ENCODE measurements at places on chromosomes 7 and 10.

- no peak for DNase-seq
Observed at GRCh38 chr7:25311346-25311745, 83.1 kb upstream of the NPVF start.

DNA sequence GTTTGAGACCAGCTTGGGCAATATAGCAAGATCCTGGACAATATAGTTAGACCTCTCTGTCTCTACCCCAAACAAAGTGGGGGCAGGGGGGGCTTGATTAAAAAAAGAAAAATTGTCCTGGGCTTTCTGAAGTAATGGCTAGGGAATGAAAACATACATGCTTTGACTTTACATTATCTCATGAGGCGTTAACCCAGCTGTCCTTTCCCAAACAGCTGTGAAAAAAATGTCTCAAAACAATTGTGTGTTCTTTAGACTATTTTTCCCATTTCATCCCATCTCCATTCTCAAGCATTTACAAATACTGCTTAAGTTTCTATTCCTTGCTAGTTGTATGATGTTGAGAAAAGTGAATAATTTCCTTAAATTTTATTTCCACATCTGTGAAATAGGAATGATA, 27.0 kb upstream of the CDK13 start:
- DNase-seq: no peak

DNA sequence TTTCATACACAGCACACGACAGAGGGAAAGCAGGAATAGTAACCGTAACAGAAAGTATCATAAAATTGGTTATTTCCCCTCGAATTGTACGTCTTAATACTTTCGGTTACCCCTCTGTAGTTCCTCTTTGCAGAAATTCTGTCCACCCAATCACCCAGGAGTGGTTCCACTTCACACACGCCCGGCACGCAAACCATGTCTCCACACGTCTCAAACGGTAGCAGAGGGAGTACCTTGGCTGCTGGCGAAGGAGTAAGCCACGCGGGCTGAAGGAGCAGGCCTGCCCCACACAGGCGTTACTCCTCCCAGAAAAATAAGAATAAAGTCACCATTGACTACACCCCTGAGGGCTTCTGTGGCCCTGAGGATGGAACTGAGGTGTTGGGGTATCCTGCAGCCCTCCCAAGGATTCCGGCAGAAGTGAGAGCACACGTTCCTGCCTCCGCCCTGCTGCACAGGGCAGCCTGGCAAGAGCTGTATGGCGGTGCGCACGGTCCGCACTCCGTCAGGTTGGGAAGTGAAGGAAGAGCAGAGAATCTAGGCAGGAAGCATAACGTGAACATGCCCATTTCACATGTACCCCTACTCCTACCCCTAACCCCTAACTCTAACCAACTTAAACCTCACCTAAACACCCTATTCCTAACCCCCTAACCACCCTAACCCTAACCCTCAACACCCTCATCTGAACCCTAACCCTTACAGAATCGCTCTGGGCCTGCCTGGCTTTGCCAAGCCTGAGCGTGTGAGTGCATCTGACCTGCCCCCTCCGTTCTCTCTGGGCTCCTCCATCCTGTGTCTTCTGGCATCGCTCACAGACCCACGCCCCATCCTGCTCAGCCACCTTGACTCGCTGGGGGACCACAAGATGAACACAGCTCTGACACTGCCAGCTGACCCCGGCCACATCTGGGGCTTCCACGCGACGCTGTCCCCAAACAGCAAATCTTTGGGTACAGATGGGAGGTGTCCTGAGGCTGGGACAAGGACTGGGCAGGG, 18.2 kb downstream of the GPR146 start:
- DNase-seq: no peak

DNA sequence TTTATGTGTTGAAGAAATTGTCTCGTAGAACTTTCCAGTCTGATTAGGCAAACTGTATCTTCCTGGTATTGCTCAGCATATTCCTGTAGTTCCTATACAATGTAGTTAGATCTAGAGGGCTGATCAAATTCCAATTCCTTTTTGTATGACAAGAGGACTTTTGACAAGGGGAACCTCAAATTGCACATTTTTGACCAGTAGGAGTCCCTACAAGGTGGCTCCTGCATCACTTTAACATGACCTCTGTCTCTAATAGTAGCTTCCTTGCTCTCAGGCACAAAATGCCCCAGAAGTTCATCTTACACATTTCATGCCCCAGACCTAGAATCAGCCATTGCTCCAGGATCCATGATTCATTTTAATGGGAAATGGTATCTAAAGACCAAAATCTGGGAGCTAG, 18.7 kb downstream of the HERPUD2 start:
- DNase-seq: no peak

- DNase-seq: no peak
Observed at GRCh38 chr10:131870831-131871672, 29.8 kb upstream of the PPP2R2D start.

GRCh38 chr10:10797513-10797912, 220.2 kb upstream of the CELF2 start:
- DNase-seq: no peak

GRCh38 chr7:122638459-122638858, 60.5 kb downstream of the RNF133 start:
- no peak for DNase-seq

DNA sequence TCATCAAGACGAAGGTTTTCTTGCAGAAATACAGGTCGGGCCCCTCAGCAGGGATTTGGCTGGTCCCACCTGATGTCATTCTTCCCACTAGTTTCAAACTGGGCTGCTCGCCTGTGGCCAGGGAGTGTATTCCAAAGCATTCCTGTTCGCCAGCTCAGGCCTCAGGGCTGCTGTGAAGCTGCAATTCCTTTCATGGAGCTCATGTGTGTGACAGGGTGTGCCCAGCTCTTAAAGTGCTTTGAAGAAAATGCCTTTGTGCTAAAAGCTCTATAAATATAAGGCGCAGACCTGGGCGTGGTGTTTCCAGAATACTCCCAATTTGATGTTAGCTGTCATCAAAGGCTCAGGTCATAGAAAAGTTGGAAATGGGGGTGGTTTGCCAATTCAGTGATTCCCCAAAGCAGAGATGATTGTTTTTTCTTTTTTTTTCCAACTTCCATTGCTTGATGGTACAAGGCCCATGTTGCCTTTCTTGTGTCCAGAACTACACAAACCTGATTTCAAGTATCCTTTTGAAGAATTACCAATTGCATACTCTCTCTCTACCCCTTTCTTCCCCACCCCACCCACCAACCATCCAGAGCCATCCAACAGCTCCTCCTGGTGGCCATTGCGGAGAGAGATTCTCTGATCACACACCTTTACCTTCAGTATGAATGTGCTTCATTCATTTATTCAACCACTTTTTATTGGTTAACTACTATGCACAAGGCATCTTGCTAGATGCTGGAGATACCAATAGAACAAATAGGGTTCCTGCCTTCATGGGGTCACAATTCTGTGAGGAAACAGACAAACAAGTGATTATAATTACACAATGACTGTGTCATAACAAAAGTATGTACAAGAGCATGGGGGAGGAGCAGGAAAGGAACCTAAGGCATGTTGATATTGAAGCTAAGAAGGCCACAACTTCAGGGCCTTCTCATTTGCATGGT, 297.3 kb upstream of the LYZL1 start:
- DNase-seq: peak; percentile 53

DNA sequence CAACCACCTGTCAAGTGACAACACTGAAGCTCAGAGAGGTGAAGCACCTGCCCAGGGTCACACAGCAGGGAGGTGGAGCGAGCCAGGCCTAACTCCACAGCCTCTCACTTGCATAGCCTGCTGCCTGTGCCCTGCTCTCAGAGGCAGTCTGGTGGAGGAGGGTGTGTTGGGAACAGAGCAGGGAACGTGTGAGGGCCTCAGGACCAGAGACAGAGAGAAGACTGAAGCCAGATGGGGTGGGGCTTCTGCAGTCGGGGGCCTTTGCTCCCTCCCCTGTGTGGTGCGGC, 114.0 kb downstream of the PTPN20 start:
- no peak for DNase-seq

DNA sequence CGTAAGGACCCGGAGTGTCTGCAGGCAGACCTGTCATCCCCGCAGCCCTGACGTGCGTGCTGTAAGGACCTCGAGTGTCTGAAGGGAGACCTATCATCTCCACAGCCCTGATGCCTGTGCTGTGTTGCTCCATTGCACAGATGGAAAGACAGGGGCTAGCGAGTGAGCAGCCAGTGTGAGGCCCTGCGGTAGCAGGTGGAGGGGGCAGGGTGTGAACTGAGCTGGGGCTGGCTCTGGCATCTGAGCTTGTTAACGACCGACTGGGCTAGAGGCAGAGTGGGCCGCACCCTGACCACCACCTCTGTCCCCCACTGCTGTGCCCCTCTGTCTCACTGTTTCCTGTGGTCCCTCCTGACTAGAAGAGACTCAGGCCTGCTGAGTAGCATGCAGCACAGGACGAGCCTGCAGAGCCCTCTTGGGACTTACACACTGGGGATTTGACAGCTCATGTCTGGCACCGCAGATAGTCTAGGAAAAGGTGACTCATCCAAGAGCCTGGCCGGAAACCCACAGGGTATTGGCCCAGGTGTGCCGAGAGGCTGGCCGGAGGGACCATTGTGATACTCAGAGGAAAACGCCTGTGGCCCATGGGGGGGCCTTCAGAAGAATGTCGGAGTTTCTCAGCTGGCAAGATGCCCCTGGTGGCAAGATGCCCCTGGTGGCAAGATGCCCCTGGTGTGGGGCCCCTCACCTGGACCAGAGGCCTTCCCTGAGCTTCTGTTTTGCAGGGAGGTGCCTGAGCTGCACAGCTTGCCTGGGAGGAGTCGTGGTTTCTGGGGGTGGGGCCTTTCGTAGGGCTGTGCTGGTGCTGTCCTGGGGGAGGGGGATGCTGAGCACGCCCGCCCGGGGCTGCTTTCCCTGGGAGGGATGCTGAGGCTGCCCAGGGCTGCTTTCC, 34.3 kb downstream of the INPP5A start:
- DNase-seq: peak; percentile 46

GRCh38 chr10:86261941-86262687, 104.5 kb downstream of the GRID1 start:
- DNase-seq: no peak

DNA sequence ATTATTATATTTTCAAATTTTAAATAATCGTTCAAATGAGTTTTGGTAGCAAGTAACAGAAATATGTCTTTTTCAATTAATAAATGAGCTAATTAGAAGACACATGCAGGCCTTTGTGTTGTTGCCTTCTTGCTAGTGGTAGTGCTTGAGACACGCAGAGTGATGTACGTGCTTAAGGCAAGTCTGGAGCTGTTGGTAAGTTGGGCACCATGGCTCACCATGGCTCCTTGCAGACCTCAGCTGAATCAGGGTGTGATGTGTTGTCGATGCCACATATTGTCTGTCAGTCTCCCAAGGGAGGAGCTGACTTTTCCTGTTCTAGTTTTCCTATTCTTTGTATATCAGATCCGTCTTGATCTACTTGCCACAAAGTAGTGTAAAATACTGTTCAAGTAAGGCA, 8.3 kb downstream of the CDK14 start:
- no peak for DNase-seq

- DNase-seq: no peak
Observed at GRCh38 chr10:32995751-32996150, 37.7 kb upstream of the ITGB1 start.

- DNase-seq: no peak
Observed at GRCh38 chr10:124596962-124597845, 135.6 kb downstream of the LHPP start.

DNA sequence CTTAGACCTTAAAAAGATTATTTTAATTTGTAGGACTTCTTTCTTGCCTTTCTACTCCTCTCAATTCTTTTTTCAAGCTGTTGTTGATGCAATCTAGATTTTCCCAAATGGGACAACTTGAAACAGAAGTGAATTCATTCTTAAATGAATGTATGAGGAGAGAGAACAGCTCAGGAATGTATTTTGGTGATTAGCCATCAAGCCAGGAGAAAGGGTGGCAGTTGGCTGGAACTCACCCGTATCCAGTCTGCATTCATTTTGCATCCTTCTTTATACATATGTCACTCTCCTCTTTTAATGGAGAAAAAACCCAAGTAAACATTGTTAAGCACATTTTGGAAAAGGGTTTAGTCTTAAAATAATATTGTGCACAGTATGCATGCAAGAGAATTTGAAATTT, 251.3 kb downstream of the REEP3 start:
- no peak for DNase-seq

- DNase-seq: no peak
Observed at GRCh38 chr10:25758041-25758457, 176.0 kb upstream of the MYO3A start.

- no peak for DNase-seq
Observed at GRCh38 chr10:20948686-20949327, 51.7 kb upstream of the NEBL start.

DNA sequence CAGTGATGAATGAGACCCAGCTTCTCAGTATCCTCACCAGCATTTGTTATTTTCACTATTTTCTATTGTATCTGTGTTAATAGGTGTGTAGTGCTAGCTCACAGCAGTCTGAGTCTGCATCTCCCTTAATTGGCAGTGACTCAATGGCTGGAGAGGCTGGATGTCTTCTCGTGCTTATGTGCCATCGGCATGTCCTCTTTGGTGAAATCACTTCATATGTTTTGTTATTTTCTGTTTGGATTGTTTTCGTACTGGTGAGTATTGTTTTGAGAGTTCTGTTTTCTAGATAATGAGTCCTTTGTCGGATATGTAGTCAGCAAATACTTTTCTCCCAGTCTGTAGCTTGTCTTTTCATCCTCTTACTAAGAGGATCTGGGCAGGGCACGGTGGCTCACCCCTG, 66.1 kb downstream of the AMZ1 start:
- no peak for DNase-seq

- peak; percentile 71 for DNase-seq
Observed at GRCh38 chr10:113326160-113327111, 226.4 kb upstream of the HABP2 start.

DNA sequence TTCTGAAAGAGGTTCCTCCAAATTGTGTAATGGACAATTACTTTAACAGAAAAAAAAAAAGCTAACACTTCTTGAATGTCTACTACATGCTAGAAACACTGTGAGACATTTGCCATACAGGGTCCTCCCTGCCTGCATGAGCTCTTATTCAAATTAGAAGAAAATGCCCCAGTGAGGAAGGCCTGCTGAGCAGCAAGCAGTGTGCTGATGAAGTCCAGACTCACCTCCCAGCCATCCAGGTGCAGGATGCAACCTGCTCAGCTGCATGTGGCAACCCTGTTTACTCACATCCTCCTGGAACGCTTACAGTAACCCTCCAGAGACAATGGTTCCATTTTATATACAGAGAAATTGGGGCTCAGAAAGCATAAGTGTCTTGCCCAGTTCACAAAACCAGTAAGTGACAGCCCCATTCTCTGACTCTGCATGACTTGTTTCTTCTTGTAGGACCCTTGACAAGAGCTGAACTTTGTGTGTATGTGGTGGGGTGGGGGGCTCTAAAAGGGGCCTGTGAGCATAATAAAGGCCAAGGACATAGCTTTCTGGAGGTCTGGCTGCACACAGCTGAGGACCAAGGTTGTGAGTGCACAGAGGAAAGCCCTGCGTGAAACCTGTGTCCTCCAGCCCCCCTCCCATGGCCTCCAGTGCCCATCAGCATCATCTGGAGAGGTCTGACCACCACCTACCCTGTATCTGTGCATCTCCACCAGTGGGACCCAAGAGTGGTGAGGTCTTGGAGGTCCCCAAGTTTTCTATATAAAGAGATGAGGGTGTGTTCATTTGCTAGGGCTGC, 387.8 kb downstream of the GRID1 start:
- no peak for DNase-seq

Data from right cardiac atrium (tissue), 5 donors.